ENCODE measurements at places on chromosomes 12 and 14.

DNA sequence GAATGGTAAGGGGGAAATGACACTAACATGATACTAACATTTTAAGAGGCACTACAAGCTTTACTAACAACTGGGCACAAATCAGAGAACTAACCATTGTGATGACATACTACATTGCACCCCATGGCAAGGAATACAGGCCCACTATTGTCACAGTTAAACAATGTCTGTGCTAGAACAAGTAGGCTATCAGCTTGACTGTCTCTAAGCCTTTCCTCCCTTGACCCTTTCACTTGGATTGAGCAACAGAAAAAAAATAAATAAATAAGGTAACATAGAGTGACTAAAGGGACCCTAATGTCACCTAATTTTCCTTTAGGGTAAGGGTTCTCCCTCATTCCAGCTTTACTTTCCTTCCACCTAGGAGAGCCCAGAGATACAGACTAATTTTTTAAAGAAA lies 4.4 kb downstream of the SLC38A2 start:
- DNase-seq, result no peak

DNA sequence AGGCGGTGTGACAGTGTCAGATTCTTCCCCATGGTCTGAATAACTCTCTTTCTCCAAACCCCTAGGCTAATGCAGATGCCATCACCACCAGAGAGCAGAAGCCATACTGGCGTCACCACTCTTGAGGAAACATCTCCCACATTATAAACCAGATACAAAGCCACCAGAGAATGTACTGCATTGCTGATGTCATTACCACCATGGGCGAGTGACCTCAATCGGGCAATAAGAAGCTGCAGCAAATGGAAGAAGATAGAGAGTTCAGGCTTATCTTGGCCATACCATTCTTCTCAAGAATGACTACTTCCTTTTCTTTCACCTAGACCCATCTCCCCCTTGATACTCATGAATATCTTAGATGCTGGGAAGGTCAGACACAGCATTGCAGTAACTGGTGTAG lies 1157.2 kb downstream of the TMEM121 start:
- no peak for DNase-seq

DNA sequence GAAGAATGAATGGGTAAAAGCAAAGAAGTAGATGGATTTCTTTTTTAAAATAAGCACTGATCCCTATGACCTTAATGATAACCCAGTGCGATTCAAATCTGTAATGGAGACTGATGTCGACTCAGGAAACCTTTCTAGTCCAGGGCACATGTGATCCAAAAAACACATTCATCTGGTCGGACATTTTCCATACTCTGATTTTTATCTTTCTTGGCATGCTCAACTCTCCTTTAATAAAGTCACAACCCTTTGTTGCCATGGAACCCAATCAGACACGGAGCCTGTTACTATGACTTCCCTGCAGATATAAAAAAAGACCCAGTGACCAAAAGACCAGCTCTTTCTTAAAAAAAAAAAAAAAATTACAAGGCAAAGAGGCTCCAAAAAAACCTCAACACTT lies 27.9 kb downstream of the TMCC3 start:
- no peak for DNase-seq

DNA sequence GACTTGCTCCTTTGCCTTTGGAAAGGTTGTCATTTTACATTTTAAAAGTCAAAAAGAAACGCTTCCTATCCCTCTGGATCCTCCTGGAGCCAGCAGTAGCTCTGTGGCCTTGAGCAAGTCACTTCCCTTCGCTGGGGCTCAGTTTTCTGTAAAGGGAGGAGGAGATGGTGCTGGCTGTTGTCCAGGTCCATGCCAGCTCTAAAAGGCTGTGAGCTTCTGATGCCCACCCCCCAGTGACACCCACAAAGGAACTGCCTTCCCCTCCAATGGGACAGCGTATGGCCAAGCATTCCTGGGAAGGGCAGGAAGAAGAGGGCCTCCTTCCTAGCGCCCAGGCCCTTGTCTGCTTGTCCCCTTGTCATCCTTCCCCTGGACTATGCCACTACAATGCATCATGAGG lies 81.5 kb downstream of the NTF3 start:
- DNase-seq, result no peak

DNA sequence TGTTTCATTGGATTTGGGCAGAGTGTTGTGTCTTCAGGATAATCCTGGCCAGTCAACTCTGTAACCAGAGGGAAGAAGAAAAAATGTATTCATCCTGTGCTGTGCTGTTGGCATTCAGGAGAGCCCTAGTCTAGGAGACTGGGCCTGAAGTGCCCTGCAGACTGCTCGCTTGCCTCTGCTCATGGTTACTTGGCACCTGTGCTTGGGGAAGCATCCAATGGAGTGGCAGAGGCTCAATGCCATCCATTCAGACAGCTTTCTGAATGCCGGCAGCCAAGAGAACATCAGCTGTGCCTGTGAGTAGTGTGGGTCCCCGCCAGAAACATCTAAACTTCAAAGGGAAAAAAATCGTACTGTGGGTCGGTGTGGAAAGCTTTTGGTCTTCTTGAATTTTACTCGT lies 124.2 kb downstream of the SRGAP1 start:
- DNase-seq, result no peak

DNA sequence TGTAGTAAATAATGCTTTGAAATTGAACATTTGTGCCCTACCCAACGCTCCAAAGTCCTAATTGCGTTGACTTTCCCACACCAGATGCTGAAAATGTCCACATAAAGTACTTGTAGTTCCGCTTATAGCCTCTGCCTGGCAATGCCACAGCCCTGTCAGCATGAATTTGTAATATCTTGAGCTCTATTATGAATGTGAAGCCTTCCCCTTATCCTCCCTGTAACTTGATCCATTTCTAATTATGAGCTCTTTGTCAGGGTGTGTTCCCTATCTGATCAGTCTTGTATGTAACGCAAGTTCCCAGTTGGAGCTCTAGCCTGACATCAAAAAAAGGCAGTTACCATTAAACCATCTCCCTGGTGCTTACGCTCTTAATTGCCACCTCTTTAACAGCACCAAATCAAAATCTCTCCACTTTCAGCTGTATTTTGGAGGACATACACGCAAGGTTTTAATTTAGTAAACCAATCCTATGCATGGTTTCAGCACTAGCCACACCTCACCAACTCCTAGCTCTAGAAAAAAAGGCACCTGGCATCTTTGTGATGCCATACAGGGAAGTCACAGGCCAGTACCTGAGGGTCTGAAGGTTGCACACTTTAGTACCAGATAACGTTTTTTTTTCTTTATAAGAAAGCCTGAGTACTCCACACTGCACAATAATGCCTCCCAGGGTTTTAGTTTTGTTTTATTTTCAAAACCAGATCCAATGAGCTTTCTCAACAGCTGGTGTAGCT lies 69.3 kb downstream of the EEA1 start:
- DNase-seq, result no peak

- DNase-seq, result no peak
Observed at GRCh38 chr14:92702441-92702918, 45.9 kb downstream of the LGMN start.

GRCh38 chr12:14576896-14577295 lies 9.2 kb upstream of the PLBD1 start:
- no peak for DNase-seq

DNA sequence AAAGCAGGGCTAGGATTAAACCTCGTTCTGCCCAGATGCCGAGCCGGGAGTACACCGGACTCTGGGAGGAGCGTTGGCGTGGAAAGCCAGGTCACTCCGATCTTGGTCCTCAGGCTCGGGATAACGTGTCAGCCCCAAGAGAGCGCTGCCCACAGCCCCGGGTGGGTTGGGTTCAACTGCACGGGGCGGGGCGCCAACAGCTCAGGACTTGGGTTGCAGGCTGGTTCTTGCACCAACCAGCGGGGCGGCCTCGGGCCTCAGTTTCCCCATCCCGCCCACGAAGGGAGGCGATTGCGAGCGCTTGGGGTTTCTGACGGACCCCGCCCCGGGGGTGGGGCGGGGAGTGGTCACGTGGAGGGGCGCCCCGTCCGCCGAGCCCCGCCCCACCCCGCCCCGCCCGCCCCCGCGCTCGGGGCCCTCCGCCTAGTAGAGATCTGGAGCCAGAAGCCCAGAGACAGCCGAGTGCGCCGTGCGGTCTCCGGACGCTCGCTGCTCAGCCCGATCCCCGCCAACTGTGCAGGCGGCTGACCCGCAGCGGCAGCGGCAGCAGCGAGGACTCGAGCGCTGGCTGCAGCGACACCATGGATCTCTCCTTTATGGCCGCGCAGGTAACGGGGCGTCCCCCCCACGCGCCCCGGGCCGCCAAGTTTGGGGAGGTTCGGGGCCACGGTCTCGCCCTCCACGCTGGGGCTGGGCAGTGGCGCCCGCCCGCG lies at the start of gene C14orf132:
TSS of gene C14orf132 (plus strand) at position 443 of the 713 bp plus-strand sequence. CDS start at position 582, 139 bp downstream.
- no peak for DNase-seq

- no peak for DNase-seq
Observed at GRCh38 chr12:77696183-77696582, 134.5 kb upstream of the NAV3 start.

DNA sequence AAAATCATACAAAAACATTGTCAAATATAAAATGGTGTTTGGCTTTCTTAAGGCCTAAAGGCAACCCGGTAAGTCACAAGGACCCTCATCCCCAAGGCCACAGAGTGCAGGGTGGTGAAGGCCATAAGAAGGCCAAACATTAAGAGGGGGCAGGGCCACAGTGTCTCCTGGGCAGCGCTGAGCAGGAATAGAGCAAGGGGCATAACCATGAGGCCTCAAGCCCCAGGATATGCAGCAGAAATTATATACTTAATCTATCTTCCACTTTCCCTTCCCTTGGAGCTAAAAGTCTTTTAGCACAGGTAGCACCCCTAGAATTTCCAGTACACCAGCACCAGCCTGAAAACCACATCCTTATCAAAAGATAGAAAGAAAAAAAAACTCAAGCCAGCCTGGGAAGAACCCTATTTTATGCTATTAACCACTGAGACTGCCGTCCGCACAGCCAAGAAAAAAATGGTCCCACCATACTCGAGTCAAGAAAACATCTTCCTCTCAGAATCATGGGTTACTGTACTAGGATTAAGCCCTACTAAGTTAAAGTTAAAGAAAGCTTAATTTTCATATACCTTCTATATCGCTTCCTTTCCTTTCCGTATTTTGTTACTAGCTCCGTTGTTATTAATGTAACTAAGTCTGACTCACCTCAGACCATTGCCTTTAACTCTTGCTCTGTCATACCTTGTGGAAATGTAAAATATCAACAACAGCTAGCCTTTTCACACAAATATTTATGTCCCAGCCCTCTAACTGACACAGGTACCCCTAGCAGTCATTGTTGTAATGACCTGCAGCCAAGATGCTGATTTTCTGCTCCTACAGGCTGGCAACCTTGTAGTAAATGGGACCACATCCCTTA lies 20.1 kb downstream of the KLRK1 start:
- DNase-seq, result no peak

DNA sequence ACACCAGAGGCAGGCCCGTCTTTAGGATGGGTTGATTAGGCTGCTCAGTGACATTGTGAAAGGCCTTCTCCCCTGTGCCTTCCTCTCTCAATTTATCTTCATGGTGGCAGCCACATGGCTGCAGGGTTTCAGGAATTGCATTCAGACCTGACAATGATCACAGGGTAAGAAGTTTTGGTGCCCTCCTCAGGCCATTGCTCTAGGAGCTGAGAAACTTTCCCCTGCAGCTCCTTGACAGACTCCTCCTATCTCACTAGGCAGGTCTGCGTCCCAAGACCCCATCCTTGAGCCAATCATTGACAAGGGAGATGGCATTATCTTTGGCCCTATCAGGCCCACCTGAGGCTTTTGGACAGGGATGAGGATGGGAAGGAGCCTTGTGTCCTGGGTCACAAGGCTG lies 57.4 kb upstream of the ANO4 start:
- no peak for DNase-seq

DNA sequence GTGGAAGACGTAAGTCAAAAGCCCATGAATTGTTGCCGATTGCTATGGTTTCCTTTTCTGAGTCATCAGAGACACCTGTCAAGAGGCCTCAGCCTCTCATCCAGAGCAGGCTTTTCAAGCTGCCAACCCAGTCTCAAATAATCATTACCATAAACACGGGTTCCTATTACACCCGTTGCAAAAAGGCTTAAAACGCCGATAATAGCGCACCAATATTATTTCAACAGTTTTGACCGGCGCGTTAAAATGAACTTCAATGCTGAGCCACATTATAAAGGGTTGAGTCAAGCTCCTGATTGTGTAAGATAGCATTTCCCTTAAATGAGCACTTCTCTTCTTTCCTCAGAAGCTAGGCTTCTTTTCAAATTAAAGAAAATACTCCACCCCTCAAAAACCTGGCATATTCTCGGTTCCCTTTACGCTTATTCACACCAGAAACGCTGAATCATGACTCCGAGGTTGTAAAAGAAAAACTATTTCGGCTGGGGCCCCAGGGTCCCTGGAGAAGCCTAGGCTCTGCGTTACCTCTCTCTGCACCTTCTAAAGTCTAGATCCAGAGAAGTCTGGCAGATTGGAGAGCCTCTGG lies 1.4 kb downstream of the TMTC1 start:
- no peak for DNase-seq

GRCh38 chr12:51293696-51294095 lies 23.5 kb upstream of the SMAGP start:
- no peak for DNase-seq

GRCh38 chr14:33444136-33444535 lies 505.5 kb downstream of the NPAS3 start:
- no peak for DNase-seq

DNA sequence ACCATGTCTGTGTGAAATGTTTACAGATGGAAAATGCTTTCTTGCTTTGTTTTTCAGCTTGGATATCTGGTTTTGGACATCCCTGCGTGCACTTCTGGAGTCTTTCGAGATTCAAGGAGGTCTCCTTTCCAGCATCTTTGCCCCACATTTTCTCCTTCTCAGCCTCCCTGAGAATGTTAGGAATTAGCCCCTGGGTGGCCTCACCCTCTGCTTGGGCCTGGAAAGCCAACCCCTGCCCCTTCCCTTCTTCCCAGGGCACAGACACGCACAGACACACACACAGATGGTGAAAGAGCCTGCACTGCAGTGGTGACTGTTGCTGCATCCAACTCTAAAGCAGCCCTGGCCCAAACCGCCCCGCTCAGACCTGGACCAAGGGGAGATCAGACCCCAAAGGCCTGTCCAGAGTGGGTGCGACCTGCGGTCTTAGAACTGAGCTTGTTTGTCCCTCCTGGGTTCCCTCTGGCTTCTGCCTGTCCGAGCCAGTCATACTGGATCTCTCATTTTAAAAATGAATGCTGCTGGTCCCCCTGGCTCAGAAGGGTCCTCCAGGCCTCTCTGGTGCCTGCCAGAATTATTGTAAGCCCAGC lies 8.7 kb upstream of the NCOR2 start:
- DNase-seq, result no peak

GRCh38 chr12:104671409-104672095 lies 214.8 kb downstream of the CHST11 start:
- DNase-seq, result no peak

DNA sequence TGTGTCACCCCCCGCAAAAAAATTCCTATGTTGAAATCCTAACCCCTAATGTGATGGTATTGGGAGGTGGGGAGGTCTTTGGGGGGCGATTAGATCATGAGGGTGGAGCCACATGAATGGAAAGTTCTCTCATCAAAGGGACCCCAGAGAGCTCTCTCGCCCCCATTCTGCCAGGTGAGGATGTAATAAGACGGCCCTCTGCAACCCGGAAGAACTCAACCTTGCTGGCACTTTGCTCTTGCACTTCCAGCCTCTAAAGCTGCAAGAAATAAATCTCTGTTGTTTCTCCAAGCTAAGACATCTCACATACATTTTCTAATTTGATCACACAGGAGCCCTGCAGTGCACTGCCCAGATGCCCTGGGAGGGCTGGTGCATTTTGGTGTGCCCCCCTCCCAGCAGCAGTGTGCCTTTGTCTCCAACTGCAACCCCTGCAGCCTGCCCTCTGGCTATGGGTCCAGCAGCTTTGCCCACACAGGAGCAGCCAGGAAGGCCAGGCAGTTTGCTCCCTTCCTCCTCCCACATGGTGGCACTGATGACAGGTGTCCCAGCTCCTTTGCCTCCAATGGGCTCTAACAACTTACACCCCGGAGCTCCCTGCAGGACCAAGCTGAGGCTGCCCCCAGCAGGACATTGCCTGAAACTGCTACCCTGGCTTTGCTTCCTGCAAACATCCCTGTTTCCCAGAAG lies 59.3 kb downstream of the C14orf132 start:
- no peak for DNase-seq

Data from left renal pelvis (tissue), 4 donors.